ENCODE measurements at places on chromosomes 3 and 15.

DNA sequence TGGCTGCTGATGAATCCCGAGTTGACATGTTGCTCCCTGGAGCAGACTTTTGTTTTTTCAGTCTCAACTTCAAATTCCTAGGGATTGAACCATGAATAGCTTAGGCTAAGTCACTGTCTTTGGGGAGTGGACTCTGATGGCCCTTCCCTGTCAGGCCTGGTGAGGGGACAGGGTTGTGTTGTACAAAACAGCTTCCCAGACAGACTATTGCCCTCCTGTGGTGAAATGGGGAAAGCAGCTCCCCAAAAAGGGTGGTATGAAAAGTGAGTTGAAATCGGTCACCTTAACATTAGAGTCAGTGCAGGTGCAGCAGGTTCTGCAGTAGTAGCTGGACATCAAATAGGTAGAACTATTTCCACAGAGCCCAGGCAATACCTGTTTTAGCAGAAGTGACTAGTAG lies 775.6 kb downstream of the ROBO2 start:
- no peak for DNase-seq

- DNase-seq = no peak
Observed at GRCh38 chr3:10667901-10668476, 148.0 kb upstream of the SLC6A11 start.

DNA sequence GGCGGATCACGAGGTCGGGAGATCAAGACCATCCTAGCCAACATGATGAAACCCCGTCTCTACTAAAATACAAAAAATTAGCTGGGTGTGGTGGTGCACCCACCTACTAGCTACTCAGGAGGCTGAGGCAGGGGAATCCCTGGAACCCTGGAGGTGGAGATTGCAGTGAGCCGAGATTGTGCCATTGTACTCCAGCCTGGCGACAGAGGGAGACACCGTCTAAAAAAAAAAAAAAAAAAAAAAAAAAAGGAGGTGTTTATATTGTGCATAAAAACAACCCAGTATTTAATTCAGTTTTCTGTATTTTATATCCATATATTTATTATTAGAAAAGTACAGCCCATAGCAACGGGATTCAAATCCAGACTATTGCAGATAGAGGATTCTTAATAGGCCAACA lies 129.1 kb upstream of the SOX2 start:
- DNase-seq = no peak

DNA sequence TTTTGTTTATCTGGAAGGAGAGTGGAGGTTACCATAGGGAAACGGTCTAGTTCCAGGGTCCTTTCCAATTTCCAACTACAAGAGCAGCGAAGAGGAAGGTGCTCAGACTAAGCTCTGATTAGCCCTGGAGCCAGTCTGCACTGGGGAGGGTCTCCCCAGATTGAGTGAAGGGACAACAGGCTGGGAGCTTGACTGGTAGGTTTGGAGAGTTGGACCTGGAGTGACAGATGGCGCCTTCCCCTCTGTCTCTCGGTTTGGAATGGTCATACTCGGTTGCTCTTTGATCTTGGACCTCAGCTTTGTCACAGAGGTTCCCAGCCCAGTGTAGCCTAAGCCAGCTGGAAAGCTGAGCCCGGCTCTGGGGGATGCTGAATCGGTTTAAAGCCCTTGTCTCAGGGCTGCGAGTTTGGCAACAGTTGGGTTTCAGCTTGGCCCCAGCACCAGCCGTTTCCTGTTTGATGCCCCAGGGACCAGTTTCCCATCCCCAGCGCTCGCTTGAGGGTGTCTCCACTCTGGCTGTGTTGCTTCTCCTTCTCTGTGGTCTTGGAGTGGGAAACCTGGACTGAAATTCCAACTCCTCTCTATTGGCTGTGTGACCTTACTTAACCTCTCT lies 53.1 kb upstream of the ULK4 start:
- DNase-seq = no peak

DNA sequence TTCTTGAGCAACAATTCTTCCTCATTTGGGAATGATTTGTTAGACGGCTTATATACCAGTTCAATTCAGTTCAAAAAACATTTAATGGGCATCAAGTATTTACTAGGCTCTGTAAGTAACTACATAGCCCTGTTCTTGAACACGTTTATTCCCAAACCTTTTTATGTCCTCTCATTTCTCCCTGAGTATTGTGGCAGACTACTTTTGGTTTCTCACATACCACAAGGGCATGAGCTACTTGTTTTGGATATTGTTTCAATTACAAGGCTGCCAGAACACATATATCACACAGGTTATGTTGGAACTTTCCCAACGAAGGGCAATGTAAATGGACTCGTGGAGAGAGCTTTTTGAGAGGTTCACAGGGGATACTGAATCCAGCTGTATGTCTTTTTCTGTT lies 363.8 kb upstream of the NAALADL2 start:
- DNase-seq = no peak

DNA sequence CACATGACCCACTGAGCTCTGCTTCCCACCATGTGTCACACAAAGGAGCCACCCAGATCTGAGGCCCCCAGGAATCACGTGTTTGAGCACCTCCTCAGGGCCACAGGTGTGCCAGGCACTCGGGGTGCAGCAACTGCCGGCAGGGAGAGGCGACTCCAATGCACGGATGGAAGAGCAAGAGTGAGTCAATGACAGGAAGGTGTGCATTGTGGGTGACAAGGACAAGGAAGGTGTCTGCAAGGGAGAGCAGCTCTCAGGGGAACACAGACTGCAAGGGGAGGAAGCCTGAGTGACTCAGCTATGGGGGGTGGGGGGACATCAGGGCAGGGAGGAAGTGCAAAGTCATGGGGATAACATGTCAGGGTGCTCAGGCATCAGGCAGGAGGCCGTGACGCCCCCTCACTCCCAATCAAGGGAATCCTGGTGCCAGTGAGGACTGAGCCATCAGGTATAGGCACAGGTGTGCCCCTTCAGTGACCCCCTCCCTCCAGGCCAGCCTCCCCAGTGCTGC lies 67.4 kb downstream of the NUP210 start:
- no peak for DNase-seq

- DNase-seq = no peak
Observed at GRCh38 chr3:24506966-24507775, 12.5 kb upstream of the THRB start.
